ENCODE measurements at places on chromosomes 3 and 15. TPM values are rescaled to one million over a fixed set of nuclear protein-coding genes. Genes with fewer than 3 reads are reported as not detected.

CAV3 gene
- not detected for total RNA-seq

VPS13C gene
- 127 TPM for total RNA-seq

DNA sequence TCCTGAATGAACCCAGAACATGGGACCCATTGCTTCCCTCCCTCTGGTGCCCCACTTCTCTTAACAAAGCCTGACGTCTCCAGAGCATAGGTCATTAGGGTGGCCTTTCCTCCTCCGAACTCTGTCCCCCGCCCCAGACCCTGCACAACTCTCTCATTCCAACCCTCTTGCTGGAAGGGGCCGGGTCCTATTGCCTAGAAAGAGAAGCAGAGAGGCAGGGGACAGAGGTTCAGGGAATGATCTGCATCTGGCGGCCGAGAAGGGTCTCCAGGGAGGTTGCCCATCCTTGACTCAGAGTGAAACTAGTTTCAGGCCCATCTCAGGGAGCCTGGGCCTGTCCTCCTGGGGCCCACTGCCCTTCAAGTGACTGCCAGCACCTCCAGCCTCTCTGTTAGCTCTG is 79.0 kb downstream of the LINGO1 start:
- no peak overlapping the region for H3K27ac ChIP-seq
- H3K27me3 ChIP-seq: no peaks in the 10 kb centered on the region
- no peak for DNase-seq
- H3K36me3 ChIP-seq: no peaks in the 10 kb centered on the region
- no peaks in the 10 kb centered on the region for H3K4me1 ChIP-seq

GRCh38 chr15:93488296-93488713 is 399.3 kb upstream of the RGMA start:
- no peak overlapping the region for H3K27ac ChIP-seq
- no peak overlapping the region for H3K4me3 ChIP-seq
- DNase-seq: no peak
- H3K4me1 ChIP-seq: peaks cover 9% of the 10 kb centered on the region

DNA sequence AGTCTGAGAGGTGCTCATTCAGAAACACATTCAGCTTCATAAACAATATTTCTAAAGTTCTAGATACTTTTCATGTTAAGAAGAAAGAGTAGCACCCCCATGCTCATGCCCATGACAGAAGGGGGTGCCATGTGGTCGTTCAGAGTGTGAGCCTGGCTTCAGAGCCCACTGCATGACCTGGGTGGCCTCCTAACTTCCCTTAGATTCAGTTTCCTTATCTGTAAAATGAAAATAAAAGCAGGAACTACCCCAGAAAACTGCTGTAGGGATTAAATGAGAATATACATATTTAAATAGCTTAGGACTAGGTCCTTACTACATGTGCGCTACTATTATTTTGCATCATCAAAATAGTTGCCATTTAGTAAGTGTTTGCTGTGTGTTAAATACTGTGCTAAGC is 69.2 kb downstream of the ABHD5 start:
- H3K36me3 ChIP-seq: no peaks in the 10 kb centered on the region
- no peaks in the 10 kb centered on the region for H3K27me3 ChIP-seq
- DNase-seq: no peak
- H3K4me1 ChIP-seq: no peaks in the 10 kb centered on the region
- H3K4me3 ChIP-seq: no peak overlapping the region
- no peak overlapping the region for H3K27ac ChIP-seq
